ENCODE measurements at places on chromosomes 6 and 20. TPM values are rescaled to one million over a fixed set of nuclear protein-coding genes. Genes with fewer than 3 reads are reported as not detected.

DNA sequence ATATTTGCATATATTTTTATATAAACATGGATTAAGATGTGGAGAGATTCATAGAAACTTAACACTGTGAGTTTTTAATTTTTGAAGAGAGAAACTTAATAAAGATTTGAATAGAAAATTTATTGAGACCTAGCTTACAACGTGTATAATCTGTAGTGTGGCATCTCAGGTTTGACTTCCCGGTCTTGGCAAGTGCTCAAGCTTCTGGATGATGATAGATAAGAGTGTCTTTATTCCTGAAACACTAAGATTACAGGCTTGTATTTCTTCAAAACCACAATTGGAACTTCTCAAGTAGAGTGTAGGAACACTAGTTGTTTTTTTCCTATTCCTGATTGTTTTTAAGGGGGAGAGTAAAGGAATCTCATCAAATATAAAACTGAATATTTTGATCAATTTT lies 64.6 kb upstream of the NOTCH4 start:
- no peak overlapping the region for H3K27ac ChIP-seq
- no peak overlapping the region for H3K4me3 ChIP-seq
- H3K27me3 ChIP-seq: no peaks in the 10 kb centered on the region
- DNase-seq: no peak

DNA sequence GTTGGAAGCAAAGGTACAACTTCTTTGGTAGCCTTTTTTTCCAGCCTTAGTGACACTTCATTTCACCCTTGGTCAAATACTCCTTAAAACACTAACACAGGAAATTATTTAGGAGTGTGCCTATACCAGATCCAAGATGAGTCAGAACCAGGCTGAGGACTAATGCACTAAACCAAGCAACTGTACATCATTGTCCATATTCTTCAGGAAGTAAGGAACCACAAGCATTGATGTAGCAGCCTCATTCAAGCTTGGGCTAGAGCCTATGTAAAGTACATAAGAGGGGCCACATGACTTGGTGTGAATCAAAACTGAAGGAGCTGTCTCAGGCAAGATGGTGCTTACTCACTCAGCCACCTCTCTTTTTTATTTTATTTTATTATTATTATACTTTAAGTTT lies 20.7 kb upstream of the ADGB start:
- H3K27me3 ChIP-seq: no peaks in the 10 kb centered on the region
- DNase-seq: no peak
- no peaks in the 10 kb centered on the region for H3K4me1 ChIP-seq
- H3K27ac ChIP-seq: no peak overlapping the region

RAET1E gene
- 0.69 TPM for total RNA-seq

DNA sequence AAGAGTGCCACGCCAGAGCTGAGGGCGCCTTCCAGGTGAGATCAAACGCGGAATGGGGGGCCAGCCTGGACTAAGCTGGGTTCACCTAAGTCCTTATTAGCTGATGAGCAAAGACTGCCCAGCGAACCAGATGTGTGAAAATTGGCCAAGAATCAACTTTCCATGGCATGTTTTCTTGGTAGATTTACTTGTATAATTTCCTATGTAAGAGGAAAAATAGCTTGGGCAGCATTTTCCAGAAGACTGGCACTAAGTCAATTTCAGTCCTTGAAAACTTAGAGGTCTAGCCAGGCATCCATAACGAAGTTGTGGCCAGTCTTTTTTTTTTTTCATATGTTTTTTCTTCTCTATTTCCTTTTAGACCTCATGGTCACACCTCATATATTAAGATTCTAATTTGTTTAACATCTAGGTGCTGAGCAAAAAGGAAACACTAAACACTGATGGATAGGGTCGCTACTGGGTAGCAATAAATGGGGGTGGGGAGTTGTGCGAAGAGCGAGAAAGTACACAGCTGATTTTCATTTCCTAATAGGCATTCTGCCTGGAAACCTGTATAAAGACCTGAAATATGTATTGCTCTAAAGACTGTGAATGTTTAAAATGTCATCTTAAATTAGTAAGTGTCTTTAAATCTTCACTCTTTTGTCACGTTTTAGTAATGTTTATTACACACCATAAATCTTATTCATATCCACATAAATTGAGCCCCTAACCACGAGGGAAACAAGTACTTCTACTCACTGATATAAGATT lies 188.8 kb downstream of the CD83 start:
- no peaks in the 10 kb centered on the region for H3K4me1 ChIP-seq
- no peak overlapping the region for H3K27ac ChIP-seq
- no peaks in the 10 kb centered on the region for H3K27me3 ChIP-seq
- H3K4me3 ChIP-seq: no peak overlapping the region

FNDC11 gene
- total RNA-seq: 0.28 TPM

DNA sequence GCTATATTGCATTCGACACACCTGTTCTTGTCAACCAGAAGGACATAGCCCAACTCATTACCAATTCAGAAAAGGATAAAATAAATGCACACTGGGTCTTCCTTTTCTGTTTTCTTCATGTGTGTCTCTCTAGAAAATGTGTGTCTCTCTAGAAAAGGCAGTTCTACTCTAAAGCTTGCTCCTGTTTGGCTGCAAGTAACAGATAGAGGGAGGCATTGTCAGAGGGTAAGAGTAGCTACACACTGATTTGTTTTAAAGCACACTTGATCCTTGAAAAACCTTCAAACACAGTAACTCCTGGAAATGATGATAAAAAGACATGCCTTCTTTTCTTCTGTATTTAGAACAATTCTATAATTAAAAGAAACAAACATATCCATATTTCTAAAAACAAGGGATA lies 21.3 kb downstream of the GRM1 start:
- H3K4me1 ChIP-seq: no peaks in the 10 kb centered on the region
- no peak overlapping the region for H3K27ac ChIP-seq
- H3K36me3 ChIP-seq: no peaks in the 10 kb centered on the region
- DNase-seq: no peak
- H3K4me3 ChIP-seq: no peak overlapping the region

GRCh38 chr6:118012944-118013343 lies 105.9 kb downstream of the SLC35F1 start:
- no peaks in the 10 kb centered on the region for H3K27me3 ChIP-seq
- H3K27ac ChIP-seq: no peak overlapping the region
- no peak for DNase-seq
- no peak overlapping the region for H3K4me3 ChIP-seq
- no peaks in the 10 kb centered on the region for H3K4me1 ChIP-seq
- no peaks in the 10 kb centered on the region for H3K36me3 ChIP-seq

GRCh38 chr20:15200147-15200565 lies 862.7 kb upstream of the FLRT3 start:
- H3K4me1 ChIP-seq: no peaks in the 10 kb centered on the region
- no peak for DNase-seq
- H3K27me3 ChIP-seq: no peaks in the 10 kb centered on the region
- H3K4me3 ChIP-seq: no peak overlapping the region
- no peaks in the 10 kb centered on the region for H3K36me3 ChIP-seq

All from ovary (tissue), 10 donors.